ENCODE measurements at places on chromosomes 4 and X. TPM values are rescaled to one million over a fixed set of nuclear protein-coding genes. Genes with fewer than 3 reads are reported as not detected.

VCX gene
- not detected for polyA plus RNA-seq

TKTL1 gene
- not detected for polyA plus RNA-seq

KLHL5 gene
- polyA plus RNA-seq: 27.3 TPM

TLR6 gene
- 0.66 TPM for polyA plus RNA-seq

CITED1 gene
- 0.09 TPM for polyA plus RNA-seq

CSAG1 gene
- not detected for polyA plus RNA-seq

PDGFRA gene
- polyA plus RNA-seq: 8.7 TPM

IRAK1 gene
- 55.8 TPM for polyA plus RNA-seq

ARHGAP36 gene
- not detected for polyA plus RNA-seq

SFRP2 gene
- polyA plus RNA-seq: 0.09 TPM

CCKAR gene
- polyA plus RNA-seq: not detected

SYNPO2 gene
- 4.2 TPM for polyA plus RNA-seq

RTL5 gene
- 1.9 TPM for polyA plus RNA-seq

EDA gene
- 1.2 TPM for polyA plus RNA-seq

AR gene
- 33.9 TPM for polyA plus RNA-seq

IQSEC2 gene
- 0.40 TPM for polyA plus RNA-seq

GAGE1 gene
- polyA plus RNA-seq: not detected

PNMA6A gene
- polyA plus RNA-seq: 7.5 TPM

RNF212 gene
- 0.38 TPM for polyA plus RNA-seq

KLHL8 gene
- polyA plus RNA-seq: 2.9 TPM

ALAS2 gene
- polyA plus RNA-seq: not detected

PPARGC1A gene
- polyA plus RNA-seq: 19.0 TPM

ASB9 gene
- polyA plus RNA-seq: 2.4 TPM

CCDC160 gene
- polyA plus RNA-seq: 0.05 TPM

TLR3 gene
- 2.8 TPM for polyA plus RNA-seq

ATOH1 gene
- polyA plus RNA-seq: not detected

OTUD6A gene
- polyA plus RNA-seq: not detected

GSTCD gene
- polyA plus RNA-seq: 1.5 TPM

ARFIP1 gene
- polyA plus RNA-seq: 6.8 TPM

LRIT3 gene
- polyA plus RNA-seq: 0.07 TPM

SLC2A9 gene
- 6.2 TPM for polyA plus RNA-seq

ESX1 gene
- not detected for polyA plus RNA-seq

SPACA5B gene
- not detected for polyA plus RNA-seq

KLB gene
- 17.5 TPM for polyA plus RNA-seq

GPM6B gene
- polyA plus RNA-seq: 0.60 TPM

XG gene
- 0.02 TPM for polyA plus RNA-seq

UGT2B11 gene
- 0.39 TPM for polyA plus RNA-seq

SLIT2 gene
- polyA plus RNA-seq: 0.64 TPM

OTUD5 gene
- 18.8 TPM for polyA plus RNA-seq

Measured in liver (tissue), 10 donors.